ENCODE measurements at places on chromosomes 7 and 10. TPM values are rescaled to one million over a fixed set of nuclear protein-coding genes. Genes with fewer than 3 reads are reported as not detected.

The SPACDR gene
- not detected for total RNA-seq

The WNT8B gene
- total RNA-seq: not detected

DNA sequence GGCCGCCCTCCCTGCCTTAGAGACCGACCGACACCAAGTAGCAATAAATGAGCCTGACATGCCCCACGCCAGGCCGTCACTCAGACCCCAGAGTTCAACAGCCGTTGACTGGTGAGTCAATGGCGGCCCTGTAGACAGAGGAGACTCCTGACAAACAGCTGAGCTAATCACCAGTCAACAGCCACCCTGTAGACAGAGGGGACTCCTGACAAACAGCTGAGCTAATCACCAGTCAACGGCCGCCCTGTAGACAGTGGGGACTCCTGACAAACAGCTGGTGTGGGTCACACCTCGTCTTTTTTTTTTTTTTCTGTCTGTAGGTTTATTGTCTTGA, 16.9 kb upstream of the KNDC1 start:
- no peak for DNase-seq

DNA sequence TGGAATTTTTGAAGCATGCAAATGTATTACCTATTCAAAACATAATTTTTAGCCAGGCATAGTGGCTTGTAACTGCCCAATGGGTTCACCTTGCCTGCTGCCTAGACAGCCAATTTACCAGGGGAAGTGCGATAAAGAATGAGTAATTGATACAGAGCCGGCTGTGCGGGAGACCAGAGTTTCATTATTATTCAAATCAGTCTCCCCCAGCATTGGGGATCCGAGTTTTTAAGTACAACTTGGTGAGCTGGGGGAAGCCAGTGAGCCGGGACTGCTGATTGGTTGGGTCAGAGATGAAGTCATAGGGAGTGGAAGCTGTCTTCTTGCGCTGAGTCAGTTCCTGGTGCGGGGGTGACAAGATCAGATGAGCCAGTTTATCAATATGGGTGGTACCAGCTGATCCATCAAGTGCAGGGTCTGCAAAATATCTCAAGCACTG, 29.1 kb upstream of the NRBF2 start:
- no peak for DNase-seq

The LRRC17 gene
- total RNA-seq: 2.0 TPM

Measured in body of pancreas (tissue), 4 donors.